ENCODE measurements at places on chromosomes 4 and X. TPM values are rescaled to one million over a fixed set of nuclear protein-coding genes. Genes with fewer than 3 reads are reported as not detected.
A peak's percentile ranks its signal among the peaks of the same experiment; 100 is the strongest.

MAGEA2 gene
- total RNA-seq: not detected

KDR gene
- total RNA-seq: not detected

GAGE13 gene
- total RNA-seq: not detected

CXCL1 gene
- total RNA-seq: not detected

CHRDL1 gene
- not detected for total RNA-seq

DNA sequence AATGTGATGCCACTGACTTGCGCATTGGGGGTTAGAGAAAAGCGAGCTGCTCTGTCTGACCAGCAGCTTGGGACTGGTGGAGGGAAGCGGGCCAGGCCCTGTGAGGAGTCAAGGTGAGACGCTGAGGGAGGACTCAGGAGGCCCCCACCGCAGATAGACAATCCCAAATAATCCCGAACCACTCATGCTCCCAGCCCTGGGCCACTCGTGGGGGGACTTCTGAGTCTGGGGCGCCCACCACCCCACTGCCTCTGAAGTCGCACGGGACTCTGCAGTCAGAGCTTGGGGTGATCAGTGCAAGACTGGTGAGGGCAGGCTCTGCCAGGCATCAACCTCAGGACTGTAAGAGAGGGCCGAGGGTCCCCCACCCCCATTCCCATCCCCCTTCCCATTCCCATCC is 6.9 kb downstream of the MAGEA4 start:
- DNase-seq: no peak

DNA sequence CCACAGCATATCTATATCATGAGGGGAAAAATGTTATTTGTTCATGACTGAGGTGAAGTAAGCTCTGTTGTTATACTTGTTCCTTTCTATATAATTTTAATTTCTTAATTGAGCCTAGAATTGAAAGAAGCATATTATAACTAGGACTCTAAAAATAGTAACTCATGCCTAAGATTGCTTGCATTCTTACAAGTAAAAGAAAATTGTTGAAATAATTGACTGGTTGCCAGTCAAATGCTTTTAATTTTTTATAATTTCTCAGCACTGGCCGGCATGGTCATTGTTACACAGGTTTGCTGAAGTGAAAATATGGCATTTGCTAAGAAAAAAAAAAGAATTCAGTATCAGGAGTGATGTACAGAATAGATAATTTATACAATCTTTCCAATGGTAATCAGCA is 104.8 kb downstream of the GASK1B start:
- no peak for DNase-seq

DNA sequence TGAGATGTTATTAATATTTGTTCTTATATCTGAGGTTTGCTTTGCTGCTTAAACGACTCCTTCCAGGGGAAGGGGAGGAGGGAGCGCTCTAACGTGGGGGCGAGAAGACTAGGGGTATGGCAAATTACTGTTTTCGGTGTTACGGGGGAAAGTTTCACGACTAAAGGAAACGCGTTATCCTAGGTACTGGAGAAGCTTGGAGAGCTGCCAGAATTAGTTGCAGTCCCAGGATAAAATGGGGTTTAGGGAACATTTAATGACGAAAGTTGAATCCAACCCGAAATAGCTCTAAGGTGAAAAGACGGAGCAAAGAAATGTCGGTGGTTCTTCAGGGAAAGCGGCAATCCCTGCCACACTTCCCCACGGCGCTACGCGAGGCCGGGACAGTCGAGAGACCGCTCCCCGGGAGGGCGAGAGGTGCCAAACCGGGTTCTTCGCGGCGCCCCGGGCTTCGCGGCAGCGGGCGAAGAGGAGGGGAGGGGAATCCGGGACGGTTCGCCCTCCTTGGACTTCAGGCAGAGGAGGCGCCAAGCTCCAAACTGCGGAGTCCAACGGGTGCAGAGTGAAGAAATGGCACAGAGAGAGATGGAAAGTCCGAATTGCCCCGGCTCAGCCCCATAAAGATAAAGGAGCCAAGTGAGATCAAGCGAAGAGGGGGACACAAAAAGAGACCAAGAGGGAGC is 724 bp downstream of the THOC2 start:
- no peak for DNase-seq

GRCh38 chr4:115219315-115219860 is 106.0 kb upstream of the NDST4 start:
- DNase-seq: no peak

- no peak for DNase-seq
These were observed 35.8 kb downstream of the CHRDL1 start for GRCh38 chrX:110759785-110760184.

- DNase-seq: peak; percentile 1
These were observed 122.7 kb upstream of the DIPK2B start for GRCh38 chrX:45323387-45323786.
